EH (cell line): ENCODE measurements at places on chromosomes 7 and 10.

GRCh38 chr7:1468643-1469298, 9.5 kb upstream of the MICALL2 start:
- no peak for DNase-seq

- DNase-seq = peak; percentile 69
Observed at GRCh38 chr7:92916770-92917224, 80.4 kb upstream of the CDK6 start.

DNA sequence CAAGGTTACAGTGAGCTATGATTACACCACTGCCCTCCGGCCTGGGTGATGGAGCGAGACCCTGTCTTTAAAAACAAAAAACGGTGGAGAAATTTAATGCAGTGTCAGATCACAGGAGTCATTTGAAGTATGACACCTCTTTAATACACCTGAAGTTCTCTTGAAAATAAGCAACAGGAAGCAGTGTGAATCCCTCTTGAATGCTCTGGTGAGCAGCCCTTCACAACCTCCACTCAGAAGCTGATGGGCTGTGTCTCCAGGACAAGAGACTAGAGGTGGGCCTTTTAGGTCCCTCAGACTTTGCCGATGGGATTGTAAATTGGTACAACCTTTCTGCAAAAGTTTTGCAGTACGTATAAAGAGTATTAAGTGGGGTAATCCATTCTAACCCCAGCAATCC, 50.1 kb downstream of the CYP26A1 start:
- no peak for DNase-seq

- no peak for DNase-seq
Observed at GRCh38 chr10:132058111-132058745, 7.5 kb upstream of the JAKMIP3 start.

DNA sequence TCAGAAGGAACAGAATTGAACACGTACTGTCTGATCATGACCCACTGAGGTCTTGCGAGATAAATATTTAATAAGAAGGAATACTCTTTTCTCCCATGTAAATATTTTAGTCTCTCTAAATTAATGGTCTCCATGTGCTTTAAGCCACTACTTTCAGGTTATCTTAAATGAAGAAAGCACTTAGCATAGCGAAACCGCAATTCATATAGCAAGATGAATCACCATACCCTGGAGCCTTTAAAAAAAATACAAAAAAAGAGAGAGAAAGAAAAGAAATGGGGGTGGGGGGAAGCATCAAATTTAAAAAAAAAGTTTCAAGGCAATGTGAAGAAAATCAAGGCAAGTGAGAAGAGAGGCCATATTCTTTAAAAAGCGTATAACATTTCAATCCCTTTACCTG, 82.5 kb downstream of the CTTNBP2 start:
- DNase-seq = no peak

- no peak for DNase-seq
Observed at GRCh38 chr7:7426676-7427075, 109.0 kb downstream of the COL28A1 start.

DNA sequence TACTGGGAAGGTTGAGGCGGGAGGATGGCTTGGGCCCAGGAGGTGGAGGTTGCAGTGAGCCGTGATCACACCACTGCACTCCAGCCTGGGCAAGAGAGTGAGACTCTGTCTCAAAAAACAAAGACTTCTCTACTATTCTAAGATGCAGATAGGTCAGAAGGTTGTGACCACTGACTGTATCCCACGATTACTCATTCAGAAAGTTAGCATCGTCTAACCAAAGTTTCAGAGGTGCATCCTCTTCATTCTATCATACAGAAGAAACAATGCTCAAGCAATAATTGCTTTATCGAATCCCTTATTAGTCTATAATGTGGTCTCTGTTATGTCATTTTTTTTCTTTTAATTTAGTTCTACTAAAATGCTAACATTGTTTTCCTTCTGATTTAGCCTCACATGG, 348.7 kb upstream of the LRGUK start:
- no peak for DNase-seq

DNA sequence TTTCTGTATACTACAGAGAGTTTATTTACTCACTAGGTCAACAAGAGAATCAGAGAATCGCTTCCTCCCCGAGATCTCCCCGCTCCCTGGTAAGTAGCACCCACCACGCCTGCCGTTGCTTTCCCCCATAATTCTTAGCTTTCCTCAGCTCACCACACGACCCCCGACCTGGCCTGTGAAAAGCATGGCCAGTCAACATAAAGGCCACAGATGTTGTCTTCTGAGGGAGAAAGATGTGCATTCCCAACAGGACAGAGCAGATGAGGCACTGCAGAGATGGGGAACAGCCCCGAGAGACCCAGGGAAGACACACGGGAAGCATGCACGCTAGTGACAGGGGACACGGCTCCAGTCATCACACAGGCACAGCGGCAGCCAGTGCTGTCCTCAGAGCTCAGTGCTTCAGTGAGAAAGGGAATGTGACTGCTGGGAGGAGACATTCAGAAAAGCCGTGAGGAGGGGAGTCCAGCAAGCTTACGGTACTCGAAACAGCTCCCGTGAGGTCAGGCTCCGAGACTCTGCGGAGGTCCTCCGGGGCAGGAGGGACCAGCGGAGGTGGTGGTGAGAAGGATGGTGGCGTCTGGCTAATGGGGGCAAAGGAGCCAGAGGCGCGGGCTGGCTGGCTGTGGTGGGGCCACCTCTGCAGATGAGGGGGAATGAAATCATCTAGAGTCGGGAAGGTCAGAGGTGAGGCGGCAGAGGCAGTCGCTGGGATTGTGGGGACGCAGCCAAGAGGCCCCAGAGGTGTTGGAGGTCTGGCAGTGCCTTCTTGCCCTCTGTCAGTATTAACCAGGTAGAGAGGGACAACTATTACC, 123.4 kb upstream of the PDLIM1 start:
- no peak for DNase-seq

DNA sequence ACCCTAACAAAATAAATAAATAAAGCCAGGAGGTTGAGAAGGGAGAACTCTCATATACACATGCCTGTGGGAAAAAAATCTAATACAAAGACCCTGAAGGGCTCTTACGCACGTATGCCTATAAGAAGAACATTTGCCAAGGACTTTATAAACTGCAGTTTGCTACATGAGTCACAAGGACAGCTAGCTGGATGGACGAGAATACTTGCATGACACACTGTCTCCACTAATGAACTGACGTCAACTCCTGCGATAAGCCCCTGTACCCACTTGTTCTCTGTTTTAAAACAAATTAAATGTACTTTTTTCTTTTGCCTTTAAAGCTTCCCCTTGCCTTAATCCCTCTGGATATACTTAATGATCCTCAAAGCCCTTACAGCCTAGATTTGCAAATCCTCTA, 374.6 kb upstream of the GHITM start:
- DNase-seq = peak; percentile 74

- DNase-seq = no peak
Observed at GRCh38 chr10:126846959-126847358, 58.3 kb upstream of the DOCK1 start.

DNA sequence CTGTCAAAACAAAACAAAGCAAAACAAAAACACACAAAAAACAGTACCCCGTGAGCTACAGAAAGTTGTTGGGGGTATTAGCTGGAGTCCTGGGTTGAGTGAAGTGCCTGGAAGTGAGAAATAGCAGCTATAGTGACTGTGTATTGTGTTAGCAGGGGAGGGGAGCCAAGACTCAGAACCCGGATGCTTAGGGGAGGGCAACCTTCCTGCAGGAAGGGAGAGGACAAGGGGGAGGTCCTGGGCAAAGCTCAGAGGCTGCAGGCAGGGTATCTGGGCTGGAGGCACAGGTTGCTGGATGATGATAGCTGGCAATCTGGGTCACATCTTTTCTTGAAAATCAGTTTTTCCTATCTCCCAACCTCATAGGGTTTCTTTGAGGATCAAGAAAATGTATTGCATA, 75.8 kb upstream of the PARD3 start:
- no peak for DNase-seq

- peak; percentile 13 for DNase-seq
Observed at GRCh38 chr7:13197501-13197900, 510.1 kb downstream of the ARL4A start.

GRCh38 chr10:109374215-109374614, 549.1 kb downstream of the XPNPEP1 start:
- DNase-seq = peak; percentile 87

- DNase-seq = no peak
Observed at GRCh38 chr7:39721919-39722597, 98.7 kb downstream of the RALA start.

GRCh38 chr10:43376046-43376635, 4.7 kb downstream of the FXYD4 start:
- no peak for DNase-seq

- DNase-seq = no peak
Observed at GRCh38 chr10:87559392-87559791, 54.7 kb downstream of the MINPP1 start.

DNA sequence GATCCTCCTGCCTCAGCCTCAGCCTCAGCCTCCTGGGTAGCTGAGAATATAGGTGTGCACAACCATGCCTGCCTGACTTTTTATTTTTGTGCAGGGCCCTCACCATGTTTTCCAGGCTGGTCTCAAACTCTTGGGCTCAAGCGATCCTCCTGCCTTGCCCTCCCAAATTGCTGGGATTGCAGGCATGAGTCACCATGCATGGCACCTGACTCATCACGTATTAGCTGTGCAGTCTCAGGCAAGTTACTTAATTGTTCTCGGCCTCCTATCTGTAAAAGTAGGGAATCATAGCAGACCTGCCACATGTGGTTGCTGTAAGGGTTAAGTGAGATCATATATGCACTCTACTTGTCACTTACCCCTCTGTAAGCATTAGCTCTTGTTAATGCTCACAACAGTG, 117.2 kb downstream of the ANLN start:
- no peak for DNase-seq

GRCh38 chr7:111516612-111517011, 45.7 kb downstream of the IMMP2L start:
- no peak for DNase-seq

- no peak for DNase-seq
Observed at GRCh38 chr10:43116596-43116995, 21.6 kb upstream of the CSGALNACT2 start.

DNA sequence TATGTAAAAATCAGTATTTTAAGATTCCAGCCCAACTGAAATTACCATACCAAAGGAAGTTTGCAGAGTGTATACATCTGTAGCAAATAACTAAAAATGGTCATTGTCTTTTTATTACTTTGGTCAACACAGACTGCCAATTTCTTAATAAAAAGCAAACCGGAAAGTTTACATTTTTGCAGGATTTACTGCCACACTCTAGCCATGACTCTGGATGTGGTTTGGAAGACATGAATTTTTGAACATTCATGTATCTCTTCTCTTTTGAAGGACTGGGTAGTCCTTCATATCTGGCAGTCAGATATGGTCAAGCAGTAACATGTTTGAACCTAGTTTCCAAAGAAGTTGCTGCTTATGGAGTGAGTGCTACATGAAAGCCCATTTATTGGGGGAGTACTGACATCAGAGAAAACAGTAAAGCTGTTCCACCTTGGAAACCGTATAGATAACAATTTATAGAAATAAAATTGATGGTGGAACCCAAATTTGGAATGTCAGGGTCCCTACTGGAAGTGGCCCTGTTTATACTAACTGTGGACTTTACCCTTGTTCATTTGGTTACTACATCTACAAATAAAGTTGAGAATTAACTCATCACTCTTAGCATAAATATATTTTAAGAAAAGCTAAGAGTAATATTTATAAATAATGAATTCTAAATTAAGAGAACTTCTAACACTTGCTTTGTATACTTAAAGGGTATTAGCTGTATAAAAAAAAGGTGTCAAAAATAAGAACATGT, 84.6 kb downstream of the ZMYND11 start:
- peak; percentile 51 for DNase-seq

DNA sequence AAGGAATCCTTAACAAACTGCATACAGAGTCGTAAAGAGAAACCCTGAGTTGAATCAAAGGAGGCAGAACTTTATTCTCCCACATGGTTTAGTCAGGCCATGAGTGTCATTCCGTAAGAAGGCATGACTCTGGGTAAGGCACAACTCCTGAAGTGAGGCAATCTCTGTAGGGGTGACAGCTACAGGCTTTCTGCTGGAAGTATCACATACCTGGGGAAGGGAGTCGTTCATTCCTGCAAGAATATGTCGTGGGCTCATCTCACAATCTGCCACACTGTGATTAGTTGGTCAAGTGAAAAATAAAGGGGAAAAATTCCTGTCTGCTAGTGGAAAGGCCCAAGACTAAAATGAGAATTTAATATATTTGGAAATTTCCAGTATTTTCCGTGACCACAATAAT, 392.6 kb downstream of the POM121L12 start:
- no peak for DNase-seq

- DNase-seq = no peak
Observed at GRCh38 chr7:77808517-77808916, 9.9 kb downstream of the PHTF2 start.

DNA sequence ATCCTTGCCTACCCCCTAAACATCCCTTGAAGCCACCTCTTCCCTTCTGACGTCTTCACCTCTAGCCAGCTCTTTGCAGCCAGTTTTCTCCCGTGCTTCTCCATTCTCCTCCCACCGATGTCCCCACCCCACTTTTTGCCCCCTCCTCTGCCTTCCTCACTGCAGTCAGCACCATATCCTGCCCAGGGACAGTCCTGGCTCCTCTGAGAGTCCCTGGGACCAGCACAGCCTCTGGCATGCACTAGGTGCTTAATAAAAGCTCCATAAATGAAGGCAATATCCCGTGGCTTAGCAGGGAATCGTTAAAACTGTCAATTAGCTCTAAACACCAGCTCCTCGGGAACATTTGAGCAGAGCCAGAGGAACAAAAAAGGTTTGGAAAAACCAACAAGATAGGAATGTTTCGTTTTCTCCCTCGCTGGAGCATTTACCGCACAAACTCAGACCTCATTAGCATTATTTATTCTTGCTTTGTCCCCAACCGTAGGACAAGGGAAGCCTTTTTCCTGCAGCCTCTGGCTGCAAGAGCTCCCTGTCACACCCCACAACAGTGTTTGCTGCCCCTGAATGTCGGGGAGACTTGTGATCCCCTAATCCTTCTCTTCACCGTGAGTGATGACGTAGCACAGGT, 16.1 kb downstream of the MYL10 start:
- no peak for DNase-seq

DNA sequence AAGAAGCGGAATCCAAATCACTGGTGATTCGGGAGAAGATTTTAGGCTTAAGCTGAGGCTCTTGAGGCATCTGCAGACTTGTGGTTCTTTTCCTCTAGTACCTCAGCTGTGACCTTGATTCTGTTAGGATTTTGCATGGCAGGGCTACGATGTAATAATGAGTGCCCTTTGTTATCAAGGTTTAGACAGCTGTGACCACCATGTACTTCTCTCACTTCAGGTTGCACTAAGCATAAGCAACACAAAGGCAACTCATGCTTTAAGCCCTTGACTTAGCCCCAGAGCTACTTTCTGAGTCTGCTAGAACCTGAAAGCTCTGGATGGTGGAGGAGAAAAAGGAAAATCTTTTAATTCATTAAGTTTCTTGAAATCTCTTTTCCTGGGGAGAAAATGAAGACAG, 1052.3 kb upstream of the PHF14 start:
- no peak for DNase-seq

- DNase-seq = no peak
Observed at GRCh38 chr10:49593564-49593875, 16.6 kb upstream of the SLC18A3 start.

GRCh38 chr7:93923296-93923695, 1.8 kb downstream of the GNG11 start:
- peak; percentile 29 for DNase-seq

GRCh38 chr7:20395104-20395503, 64.4 kb downstream of the ITGB8 start:
- no peak for DNase-seq
